ENCODE measurements at places on chromosomes 1 and 21.

GRCh38 chr1:225318706-225319575 is 108.9 kb downstream of the LBR start:
- no peak for DNase-seq

GRCh38 chr1:66413838-66414175 is 120.1 kb upstream of the SGIP1 start:
- no peak for DNase-seq

DNA sequence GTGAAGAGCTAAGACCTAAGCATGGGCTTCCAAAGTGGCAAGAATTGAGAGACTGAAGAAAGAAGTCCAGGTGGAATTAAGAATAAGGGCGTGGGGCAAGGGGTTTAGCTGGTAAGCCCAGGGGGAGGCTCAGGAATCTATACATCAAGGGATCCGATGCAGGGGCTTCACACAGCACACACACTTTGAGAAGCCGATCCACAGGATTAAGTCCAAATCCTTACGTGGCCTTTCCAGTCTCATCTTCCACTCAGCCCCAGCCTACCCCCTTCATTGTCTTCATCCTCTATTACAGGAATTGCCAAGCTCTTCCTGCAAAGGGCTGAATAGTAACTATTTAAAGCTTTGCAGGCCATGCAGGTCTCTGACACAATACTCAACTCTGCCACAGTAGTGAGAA is 101.3 kb downstream of the TGFBR3 start:
- DNase-seq, result no peak

- no peak for DNase-seq
Measured at GRCh38 chr1:222813866-222814535, 838 bp upstream of the DISP1 start.

- DNase-seq, result no peak
Measured at GRCh38 chr1:164771041-164771618, 212.1 kb downstream of the PBX1 start.

- DNase-seq, result no peak
Measured at GRCh38 chr1:100760511-100760910, 41.0 kb downstream of the VCAM1 start.

GRCh38 chr21:42809577-42810475 is 69.5 kb downstream of the WDR4 start:
- no peak for DNase-seq

- DNase-seq, result no peak
Measured at GRCh38 chr1:30778154-30778978, 20.8 kb upstream of the LAPTM5 start.

DNA sequence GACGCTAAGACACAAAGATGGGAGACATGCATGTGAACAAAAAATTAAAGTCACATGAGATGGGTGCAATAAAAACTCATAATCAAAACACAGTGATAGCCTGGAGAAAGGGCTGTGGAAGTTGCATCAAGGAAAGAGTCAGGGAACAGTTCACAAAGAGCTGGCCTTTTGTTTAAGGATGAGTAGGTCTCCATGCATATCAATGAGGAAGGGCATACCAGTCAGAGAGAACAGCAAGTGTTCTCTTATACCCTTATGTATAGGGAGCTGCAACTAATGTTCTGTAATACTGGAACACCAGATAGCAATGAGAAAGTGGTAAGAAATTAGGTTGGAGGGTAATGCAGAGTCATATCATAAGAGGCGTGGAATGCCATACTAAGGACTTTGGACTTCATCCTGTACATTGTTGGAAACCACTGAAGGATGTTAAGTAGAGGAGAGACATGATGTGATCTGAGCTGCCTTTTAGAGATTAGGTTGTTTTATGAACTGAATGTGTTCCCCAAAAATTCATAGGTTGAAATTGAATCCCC is 46.7 kb upstream of the SAMD13 start:
- no peak for DNase-seq

DNA sequence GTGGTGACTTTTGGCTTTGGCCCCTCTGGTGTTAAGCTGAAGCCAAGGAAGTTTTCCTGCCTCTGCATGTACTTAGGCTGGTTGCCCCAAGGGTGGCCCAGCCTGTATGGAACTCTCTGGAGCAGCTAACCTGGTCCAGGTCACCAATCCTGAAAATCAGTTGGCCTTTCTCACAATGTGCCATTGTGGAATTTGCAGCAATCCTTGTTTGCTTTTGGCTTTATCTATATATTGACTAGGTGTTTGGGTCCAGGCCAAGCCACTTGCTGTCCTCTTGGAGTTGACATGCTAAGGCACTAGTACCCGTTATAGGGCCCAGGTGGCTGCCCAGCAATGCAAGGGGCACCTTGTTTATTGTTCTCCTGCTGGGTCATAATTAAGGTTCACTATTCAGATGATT is 124.6 kb downstream of the CAMTA1 start:
- DNase-seq, result no peak

- DNase-seq, result no peak
Measured at GRCh38 chr1:18976096-18976495, 19.6 kb upstream of the IFFO2 start.

- DNase-seq, result no peak
Measured at GRCh38 chr1:196467230-196467925, 140.9 kb downstream of the KCNT2 start.
